Uterus (tissue), 4 donors: ENCODE measurements at places on chromosomes 11 and 22. TPM values are rescaled to one million over a fixed set of nuclear protein-coding genes. Genes with fewer than 3 reads are reported as not detected.

The C11orf87 gene
- total RNA-seq = 0.09 TPM

The BTG4 gene
- total RNA-seq = not detected

DNA sequence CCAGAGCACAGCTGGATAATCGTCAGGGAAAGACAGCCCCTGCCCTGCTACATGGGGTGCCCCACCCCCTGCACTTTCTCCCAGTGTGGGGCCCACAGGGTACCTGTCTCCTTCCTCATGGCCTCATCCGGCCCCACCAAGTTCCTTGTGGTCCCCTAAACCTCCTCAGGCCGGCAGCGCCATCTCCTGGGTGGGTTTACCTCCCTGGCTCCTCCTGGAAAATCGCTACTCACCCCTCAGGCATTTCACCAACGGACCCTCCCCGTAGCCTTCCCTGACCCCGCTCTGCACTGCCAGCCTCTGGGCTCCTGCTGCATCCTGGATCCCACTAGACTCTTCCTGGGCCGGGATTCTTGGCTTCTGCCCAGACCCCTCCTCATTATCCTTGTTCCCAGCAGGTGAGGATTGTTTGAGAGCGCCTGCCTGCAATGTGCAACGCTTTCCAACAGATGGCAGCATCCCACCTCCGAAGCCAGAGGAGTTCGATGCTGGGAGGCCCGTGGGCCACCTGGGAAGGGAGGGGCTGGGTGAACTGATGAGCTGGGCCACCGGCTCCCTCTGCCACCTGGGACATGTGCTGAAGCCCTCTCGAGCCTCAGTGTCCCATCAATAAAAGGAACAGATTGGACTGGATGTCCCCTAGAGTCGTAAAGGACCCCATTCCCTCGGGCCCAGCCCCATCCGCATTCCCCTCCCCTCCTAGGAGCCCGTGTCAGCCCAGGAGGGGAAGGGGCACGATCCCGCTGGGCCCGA lies 44.2 kb upstream of the TTLL12 start:
- H3K27me3 ChIP-seq = no peaks in the 10 kb centered on the region
- no peak overlapping the region for H3K27ac ChIP-seq
- H3K4me1 ChIP-seq = no peaks in the 10 kb centered on the region
- no peak overlapping the region for H3K4me3 ChIP-seq

- peak overlapping the region; percentile 54 for H3K27ac ChIP-seq
- H3K4me3 ChIP-seq = no peak overlapping the region
- no peaks in the 10 kb centered on the region for H3K4me1 ChIP-seq
- H3K36me3 ChIP-seq = no peaks in the 10 kb centered on the region
- no peaks in the 10 kb centered on the region for H3K27me3 ChIP-seq
These were observed 45.0 kb downstream of the BCR start for GRCh38 chr22:23225337-23225723.

DNA sequence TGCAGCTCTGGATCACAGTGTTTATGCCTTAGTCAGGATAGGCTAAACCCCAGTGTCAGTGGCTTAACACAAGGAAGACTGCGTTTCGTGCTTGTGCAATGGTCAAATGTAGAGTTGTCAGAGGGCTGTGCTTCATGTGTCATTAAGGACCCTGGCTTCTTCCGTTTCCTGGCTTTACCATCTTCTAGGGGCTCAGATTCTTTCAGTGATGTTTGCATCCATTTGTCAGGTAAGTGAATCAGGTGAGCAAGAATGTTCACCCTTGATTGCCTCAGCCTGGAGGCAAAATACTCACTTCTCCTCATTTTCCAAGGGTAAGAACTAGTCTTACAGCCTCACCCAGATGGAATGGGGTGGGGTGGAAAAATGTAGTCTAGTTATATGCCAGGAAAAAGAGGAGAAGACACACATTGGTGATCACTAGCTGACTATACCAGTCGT lies 20.5 kb upstream of the AMOTL1 start:
- H3K4me3 ChIP-seq = no peak overlapping the region
- no peaks in the 10 kb centered on the region for H3K36me3 ChIP-seq
- H3K27ac ChIP-seq = no peak overlapping the region
- no peak for DNase-seq
- H3K4me1 ChIP-seq = no peaks in the 10 kb centered on the region
- H3K27me3 ChIP-seq = no peaks in the 10 kb centered on the region
